Upper lobe of left lung (tissue), 6 donors: ENCODE measurements at places on chromosomes 7 and 10. TPM values are rescaled to one million over a fixed set of nuclear protein-coding genes. Genes with fewer than 3 reads are reported as not detected.

Gene CABCOCO1
- total RNA-seq, result 1.3 TPM

- H3K4me1 ChIP-seq, result peaks cover 3% of the 10 kb centered on the region
- no peaks in the 10 kb centered on the region for H3K36me3 ChIP-seq
- no peaks in the 10 kb centered on the region for H3K27me3 ChIP-seq
- H3K27ac ChIP-seq, result no peak overlapping the region
- no peak overlapping the region for H3K4me3 ChIP-seq
Measured at GRCh38 chr7:44286618-44287487, 38.5 kb downstream of the CAMK2B start.

Gene PAPOLB
- total RNA-seq, result 2.1 TPM

GRCh38 chr7:151674161-151674920 is 154.6 kb upstream of the RHEB start:
- no peaks in the 10 kb centered on the region for H3K4me1 ChIP-seq
- H3K27ac ChIP-seq, result no peak overlapping the region
- H3K4me3 ChIP-seq, result no peak overlapping the region
- H3K27me3 ChIP-seq, result no peaks in the 10 kb centered on the region
- no peaks in the 10 kb centered on the region for H3K36me3 ChIP-seq

- no peak overlapping the region for H3K27ac ChIP-seq
- H3K4me3 ChIP-seq, result no peak overlapping the region
- no peaks in the 10 kb centered on the region for H3K4me1 ChIP-seq
- DNase-seq, result no peak
Measured at GRCh38 chr7:40965774-40966173, 737.1 kb downstream of the INHBA start.

DNA sequence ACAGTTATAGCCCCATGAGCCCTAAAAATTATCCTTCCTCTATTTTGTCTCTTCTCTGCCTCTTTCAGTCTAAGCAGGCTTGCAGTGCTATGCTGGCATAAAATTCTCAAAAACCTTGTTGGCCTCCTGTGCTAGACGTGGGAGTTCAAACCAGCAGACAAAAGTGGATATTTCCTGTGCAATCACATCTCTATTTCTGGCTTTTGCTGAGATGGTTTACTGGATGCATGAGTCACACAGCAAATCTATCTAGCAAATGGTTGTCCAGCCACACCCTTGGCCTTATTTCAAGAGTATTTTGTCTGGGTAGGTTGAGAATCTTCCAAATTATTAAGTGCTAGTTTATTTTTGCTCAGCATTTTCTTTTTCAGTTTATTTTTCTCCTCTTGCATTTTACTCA is 370.8 kb downstream of the CDC14C start:
- H3K4me3 ChIP-seq, result no peak overlapping the region
- no peaks in the 10 kb centered on the region for H3K36me3 ChIP-seq
- no peaks in the 10 kb centered on the region for H3K4me1 ChIP-seq
- DNase-seq, result no peak

- no peak overlapping the region for H3K27ac ChIP-seq
- H3K4me1 ChIP-seq, result no peaks in the 10 kb centered on the region
- no peaks in the 10 kb centered on the region for H3K36me3 ChIP-seq
Measured at GRCh38 chr7:154304231-154304630, 252.0 kb downstream of the DPP6 start.

Gene KCNH2
- total RNA-seq, result 3.2 TPM
